Fibroblast of skin of left biceps (primary cell): ENCODE measurements at places on chromosomes 7 and 10.

DNA sequence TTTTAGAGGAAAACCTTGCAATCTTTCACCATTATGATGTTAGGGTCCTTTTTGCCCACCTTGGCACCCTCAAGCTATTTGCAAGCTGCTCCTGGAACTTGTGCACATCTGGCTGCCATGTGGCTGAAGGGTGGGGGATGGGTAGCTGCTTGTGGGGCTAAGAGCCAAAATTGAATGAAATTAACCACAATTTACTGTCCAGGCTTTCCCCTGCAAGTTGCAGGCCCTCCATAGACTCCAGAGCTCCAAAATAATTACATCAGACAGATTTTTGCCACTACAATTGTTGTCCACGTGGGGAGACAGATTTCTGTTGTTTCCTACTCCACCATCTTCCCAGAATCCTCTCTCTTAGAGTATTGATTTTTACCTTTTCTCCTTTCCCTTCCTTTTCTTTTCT, 19.1 kb downstream of the PI4K2A start:
- peak; percentile 64 for DNase-seq

GRCh38 chr10:131175891-131176290, 135.6 kb downstream of the TCERG1L start:
- DNase-seq: no peak

- DNase-seq: no peak
Measured at GRCh38 chr7:29839302-29839701, 33.0 kb downstream of the WIPF3 start.

GRCh38 chr10:28551086-28551485, 18.2 kb downstream of the WAC start:
- no peak for DNase-seq

- no peak for DNase-seq
Measured at GRCh38 chr10:132493756-132494290, 43.8 kb upstream of the INPP5A start.
